ENCODE measurements at places on chromosomes 3 and 15. TPM values are rescaled to one million over a fixed set of nuclear protein-coding genes. Genes with fewer than 3 reads are reported as not detected.

NUP210 gene
- 82.0 TPM for total RNA-seq

ZNF619 gene
- 2.9 TPM for total RNA-seq

FAM162A gene
- total RNA-seq: 34.6 TPM

DUOXA2 gene
- total RNA-seq: not detected

CAPN3 gene
- 8.7 TPM for total RNA-seq

CCDC39 gene
- total RNA-seq: not detected

PDZRN3 gene
- total RNA-seq: not detected

CISH gene
- total RNA-seq: 3.5 TPM

FSD2 gene
- not detected for total RNA-seq

CRABP1 gene
- not detected for total RNA-seq

GCNT3 gene
- not detected for total RNA-seq

HTD2 gene
- 7.3 TPM for total RNA-seq

SPINT1 gene
- total RNA-seq: 1.0 TPM

ILDR1 gene
- total RNA-seq: not detected

MORC1 gene
- not detected for total RNA-seq

CHRD gene
- not detected for total RNA-seq

PLA2G4F gene
- total RNA-seq: not detected

MYH15 gene
- total RNA-seq: 0.05 TPM

ITGA11 gene
- total RNA-seq: 0.20 TPM

ERICH6 gene
- total RNA-seq: not detected

COL6A5 gene
- total RNA-seq: not detected

GPR171 gene
- 16.7 TPM for total RNA-seq

RBP2 gene
- not detected for total RNA-seq

FBXW12 gene
- not detected for total RNA-seq

LPP gene
- 45.6 TPM for total RNA-seq

CAV3 gene
- not detected for total RNA-seq

TRPM1 gene
- total RNA-seq: not detected

KBTBD13 gene
- not detected for total RNA-seq

SPATA16 gene
- not detected for total RNA-seq

EIF2A gene
- 122 TPM for total RNA-seq

SLC35G2 gene
- total RNA-seq: 0.14 TPM

STARD9 gene
- 4.6 TPM for total RNA-seq

IQCH gene
- 0.85 TPM for total RNA-seq

NOX5 gene
- total RNA-seq: not detected

VILL gene
- total RNA-seq: 23.2 TPM

CD276 gene
- total RNA-seq: not detected

RPP25 gene
- 0.14 TPM for total RNA-seq

RHCG gene
- not detected for total RNA-seq
